Natural killer cell treated with Interleukin-12 subunit alpha and Interleukin-12 subunit beta and Interleukin-15 and Interleukin-18, amount 100 ng/mL, for 72 hours (primary cell): ENCODE measurements at places on chromosomes 2 and 18. TPM values are rescaled to one million over a fixed set of nuclear protein-coding genes. Genes with fewer than 3 reads are reported as not detected.

DNA sequence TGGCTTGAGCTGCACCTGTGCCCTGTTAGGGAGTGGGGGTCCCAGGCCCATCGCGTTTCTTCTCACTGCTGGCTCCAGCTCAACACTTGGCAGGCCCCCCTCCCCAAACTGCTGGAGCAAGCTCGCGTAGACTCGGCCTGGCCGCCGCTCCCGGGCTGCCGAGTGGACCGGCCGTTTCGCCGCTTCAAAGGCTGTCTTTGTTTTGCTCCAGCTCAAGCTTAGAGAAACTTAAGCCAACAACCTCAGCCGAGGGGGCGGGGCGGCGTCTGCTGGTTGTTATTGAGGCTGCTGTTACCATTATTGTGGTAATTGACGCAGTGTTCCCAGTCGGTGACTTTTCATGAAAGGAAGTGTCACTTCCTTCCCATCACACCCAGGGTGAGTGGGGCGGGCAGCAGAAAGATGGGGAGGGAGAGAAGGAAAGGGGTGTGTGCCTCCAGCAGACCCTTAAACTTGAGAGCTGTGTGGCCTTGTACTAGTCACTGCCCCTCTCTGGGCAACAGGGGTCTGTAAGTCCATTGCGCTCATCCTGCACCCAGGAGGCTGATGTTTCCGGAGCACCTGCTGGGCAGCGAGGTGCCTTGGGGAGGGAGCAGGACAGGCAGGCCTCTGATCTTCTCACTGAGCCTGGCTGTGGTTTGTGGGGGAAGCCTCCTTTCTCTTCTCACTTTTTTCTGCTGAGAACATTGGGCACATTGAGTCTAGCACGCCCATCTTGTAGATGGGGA, 2.1 kb downstream of the ARID5A start:
- DNase-seq: peak; percentile 89

GRCh38 chr2:121333231-121333630, 48.2 kb upstream of the TFCP2L1 start:
- DNase-seq: no peak

GRCh38 chr2:122627388-122627787, 871.9 kb downstream of the TSN start:
- DNase-seq: no peak

GRCh38 chr2:220277445-220277975, 650.1 kb downstream of the SLC4A3 start:
- DNase-seq: no peak

- no peak for DNase-seq
These were observed 203.5 kb downstream of the SEPTIN10 start for GRCh38 chr2:109410039-109410815.

DNA sequence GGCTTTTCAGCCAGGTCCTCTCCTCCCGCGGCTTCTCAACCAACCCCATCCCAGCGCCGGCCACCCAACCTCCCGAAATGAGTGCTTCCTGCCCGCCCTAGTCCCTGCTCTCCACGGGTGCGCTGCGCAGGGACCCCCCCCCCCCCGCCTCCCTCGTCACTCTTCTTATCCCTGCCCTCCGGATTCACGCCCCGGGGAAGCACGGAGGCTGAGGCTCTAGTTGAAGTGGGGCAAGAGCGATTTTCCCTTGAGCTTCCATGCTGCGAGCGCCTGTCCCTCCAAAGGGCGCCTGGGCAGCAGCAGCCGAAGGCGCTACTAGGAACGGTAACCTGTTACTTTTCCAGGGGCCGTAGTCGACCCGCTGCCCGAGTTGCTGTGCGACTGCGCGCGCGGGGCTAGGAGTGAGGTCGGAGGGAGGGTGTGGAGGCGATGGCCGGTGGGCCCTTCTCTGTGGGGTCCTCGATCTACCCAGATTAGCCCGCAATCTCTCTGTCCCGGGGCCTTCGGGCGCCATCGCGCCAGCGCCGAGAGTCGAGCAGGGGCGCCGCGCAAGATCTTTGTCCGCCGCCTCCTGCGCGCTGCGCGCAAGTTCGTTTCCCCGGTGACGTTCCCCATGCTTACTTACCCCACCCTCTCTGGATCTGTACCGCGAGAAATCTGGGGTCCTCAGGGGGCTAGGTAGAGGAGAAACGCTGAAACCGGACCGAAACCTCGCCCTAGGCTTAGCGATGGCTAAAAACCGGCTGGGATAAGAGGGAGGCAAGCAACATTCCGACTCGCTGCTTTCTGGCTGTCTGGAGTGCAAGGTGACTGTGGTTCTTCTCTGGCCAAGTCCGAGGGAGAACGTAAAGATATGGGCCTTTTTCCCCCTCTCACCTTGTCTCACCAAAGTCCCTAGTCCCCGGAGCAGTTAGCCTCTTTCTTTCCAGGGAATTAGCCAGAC, 677 bp downstream of the GAD1 start:
- DNase-seq: no peak

DNA sequence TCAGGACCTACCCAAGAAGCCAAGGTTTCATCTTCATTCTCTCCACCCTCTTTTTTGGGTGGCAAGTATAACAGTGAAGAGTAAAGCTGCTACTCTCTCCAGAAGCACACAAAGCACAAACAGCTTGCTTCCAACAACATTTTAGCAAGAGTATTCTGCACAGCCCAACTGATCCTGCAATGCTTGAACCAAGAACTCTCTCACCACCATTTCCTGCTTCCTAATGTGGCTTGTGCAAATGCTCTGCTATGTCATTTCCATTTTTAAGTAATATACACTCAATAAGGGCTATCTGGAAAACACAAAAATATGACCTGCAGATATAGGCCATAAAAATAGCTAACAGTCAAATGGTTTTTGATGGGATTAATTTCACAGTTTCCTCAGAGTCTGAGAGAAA, 24.1 kb upstream of the IHH start:
- no peak for DNase-seq

DNA sequence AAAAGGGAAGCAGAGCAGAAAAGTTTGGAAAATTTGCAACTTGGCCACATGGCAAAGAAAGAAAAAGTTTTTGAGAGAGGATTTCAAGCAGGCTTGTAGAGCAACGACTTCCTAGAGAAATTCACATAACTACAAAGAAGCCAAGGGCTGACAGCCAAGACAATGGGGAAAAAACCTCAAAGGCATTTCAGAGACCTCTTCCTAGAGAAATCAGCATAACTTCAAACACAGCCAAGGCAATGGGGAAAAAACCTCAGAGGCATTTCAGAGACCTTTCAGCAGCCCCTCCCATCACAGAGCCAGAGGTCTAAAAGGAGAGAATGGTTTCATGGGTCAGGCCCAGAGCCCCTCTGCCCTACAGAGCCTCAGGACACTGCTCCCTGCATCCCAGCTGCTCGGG, 7.2 kb downstream of the ADI1 start:
- no peak for DNase-seq

DNA sequence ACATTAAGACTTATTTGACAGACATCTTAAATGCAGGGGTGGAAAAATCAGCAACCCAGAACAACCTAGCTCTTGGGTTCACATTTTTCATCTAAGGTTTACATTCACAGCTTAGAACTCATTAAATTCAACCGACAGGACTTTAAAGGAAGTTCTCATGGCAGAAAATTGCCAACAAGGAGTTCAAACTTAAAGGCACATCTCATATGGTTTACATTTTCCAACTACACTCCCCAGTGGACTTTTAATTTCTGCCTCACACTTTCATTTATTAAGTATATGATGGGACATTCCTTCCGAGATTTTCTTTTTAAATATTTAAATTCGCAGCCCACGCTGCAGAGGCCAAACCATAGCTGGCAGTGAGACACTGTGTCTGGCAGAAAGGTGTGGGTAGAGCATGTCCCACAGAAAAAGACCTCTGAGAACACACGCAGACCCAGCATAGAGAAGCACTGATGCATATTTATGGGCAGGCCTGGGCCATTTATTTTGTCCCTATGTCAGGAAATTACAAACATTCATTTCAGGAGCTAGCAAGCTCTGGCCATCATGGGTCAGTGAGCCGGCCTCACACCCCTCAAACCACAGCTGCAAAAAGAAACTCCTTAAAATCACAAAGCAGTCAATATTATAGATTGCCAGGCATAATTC, 46.3 kb downstream of the STK39 start:
- DNase-seq: no peak

- no peak for DNase-seq
These were observed 510.4 kb upstream of the CNTNAP5 start for GRCh38 chr2:123514613-123515207.

DNA sequence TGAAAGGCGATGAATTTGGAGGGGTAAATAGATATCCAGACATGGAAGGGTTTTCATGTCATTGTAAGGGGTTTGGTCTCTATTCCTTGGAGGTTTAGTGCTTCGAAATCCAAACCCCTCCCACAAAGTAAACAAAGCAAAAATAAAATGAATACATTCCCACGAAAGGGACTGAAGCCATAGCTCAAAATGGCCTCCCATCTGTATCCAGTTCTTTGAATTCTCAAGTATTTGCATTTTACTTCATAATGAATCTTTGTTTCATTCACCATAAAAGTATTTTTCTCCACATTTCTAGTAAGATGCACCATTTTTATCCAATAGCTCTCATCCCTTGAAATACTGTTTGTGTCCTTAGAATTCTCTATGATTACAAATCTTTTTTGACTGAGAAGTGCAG, 103.2 kb upstream of the DTNA start:
- DNase-seq: no peak

GRCh38 chr2:48248251-48248933, 281.6 kb upstream of the STON1 start:
- no peak for DNase-seq

DNA sequence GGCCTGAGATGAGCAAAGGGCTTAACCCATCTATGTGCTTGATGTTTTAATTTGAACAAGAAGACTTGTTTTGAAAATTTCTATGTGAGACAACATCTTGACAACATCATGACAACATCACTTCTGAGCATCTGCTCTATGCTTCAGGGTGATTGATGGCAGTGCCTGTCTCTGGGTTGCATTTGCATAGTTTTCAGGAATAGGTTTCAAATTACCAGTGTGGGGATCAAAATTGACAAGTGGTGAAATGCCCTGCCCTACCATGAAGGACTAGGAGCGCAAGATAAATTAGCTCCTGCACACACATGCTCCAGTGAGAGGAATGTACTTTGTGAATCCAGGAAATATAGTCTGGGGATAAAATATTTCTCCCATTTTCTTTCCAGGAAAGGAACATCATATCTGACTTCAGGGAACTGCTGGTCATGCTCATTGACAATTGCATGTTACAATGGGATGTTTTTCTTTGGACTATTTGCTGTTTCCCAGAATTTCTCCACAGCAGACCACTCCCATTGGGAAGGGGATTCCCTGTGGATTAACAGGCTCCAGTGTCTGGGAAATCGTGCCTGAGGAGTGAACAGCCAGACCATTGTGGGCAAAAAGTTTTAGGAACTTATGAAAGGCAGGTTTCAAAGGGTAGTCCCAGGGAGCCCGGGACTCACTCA, 45.3 kb upstream of the IL1R2 start:
- DNase-seq: no peak

- DNase-seq: no peak
These were observed 293.2 kb upstream of the EPAS1 start for GRCh38 chr2:46003903-46004473.

GRCh38 chr2:161045726-161046125, 114.5 kb upstream of the TANK start:
- no peak for DNase-seq

GRCh38 chr2:8554296-8554806, 127.5 kb upstream of the ID2 start:
- DNase-seq: no peak

GRCh38 chr18:46332921-46333341, 228.7 kb downstream of the HAUS1 start:
- DNase-seq: peak; percentile 78

GRCh38 chr2:132439703-132440398, 23.2 kb downstream of the GPR39 start:
- DNase-seq: no peak

GRCh38 chr2:103174711-103175110, 412.9 kb downstream of the TMEM182 start:
- no peak for DNase-seq

- DNase-seq: no peak
These were observed 110.7 kb downstream of the NFATC1 start for GRCh38 chr18:79506191-79507075.

DNA sequence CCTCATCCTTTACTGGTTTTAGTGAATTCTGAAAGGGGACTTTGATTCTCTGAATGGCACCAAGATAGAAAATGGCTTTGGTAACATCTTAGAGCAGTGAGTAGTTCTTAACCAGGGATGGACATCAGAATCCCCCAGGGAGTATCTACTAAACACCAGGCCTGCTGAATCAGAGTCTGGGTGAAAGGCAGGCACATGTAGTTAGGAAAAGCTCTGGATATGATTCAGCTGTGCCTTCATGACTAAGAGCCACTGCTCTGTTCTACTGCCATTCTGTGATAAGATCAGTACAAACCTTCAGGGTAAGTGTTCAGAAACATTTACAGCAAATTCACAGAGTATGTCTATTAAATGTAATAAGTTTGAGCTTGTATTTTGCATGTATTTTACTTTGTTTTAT, 46.2 kb upstream of the B3GNT2 start:
- DNase-seq: no peak

DNA sequence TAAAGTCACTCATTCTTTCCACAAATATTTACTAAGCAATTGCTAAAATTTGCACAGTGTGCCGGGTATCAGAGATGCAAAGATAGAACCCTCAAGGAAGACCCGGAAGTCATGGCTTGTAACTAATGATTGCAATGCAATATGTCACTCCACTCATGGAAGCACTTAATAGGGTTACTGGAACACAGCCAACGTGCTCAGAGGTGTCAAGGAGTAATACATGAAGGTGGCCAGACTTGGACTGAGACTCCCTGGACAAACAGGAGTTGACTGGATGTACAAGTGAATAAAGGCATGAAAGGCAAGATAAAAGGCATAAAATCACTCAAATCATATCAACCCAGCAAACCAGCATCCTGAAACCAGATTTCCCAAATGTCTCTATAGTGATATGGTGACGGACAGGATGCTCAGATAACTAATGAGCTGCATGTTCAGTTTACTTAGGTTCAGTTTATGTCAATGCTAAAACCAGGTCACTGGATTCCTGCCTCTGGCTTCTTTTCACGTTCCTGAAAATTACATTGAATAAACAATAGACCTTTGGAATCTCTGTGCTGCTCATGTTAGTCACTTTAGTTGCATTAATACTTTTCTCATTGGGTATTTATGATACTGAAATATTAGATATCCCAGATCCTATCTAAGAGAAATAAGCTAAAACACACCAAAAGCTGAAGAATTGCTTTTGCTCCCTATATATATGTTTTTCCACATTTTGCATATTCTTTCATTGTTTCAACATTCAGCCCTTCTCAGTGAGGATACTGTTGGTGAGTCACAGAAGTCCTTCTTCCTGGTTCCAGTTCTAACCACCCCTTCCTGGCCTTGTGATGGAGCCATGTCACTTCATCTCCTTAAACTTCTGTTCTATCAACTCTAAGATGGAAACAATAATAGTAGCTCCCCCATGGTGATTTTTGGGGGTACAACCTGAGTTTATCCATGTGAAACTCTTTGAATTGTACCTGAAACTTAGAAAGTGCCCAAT, 688.9 kb upstream of the ID2 start:
- no peak for DNase-seq

SLC9A4 gene
- total RNA-seq: 0.14 TPM

C1GALT1C1L gene
- not detected for total RNA-seq

ELOA2 gene
- total RNA-seq: not detected

UGT1A5 gene
- total RNA-seq: not detected

OTOF gene
- total RNA-seq: 0.57 TPM

BCL2L11 gene
- total RNA-seq: 19.2 TPM

RNF152 gene
- total RNA-seq: 0.95 TPM

CDH19 gene
- not detected for total RNA-seq

DAW1 gene
- total RNA-seq: not detected

HOXD13 gene
- not detected for total RNA-seq

B4GALT6 gene
- total RNA-seq: 2.3 TPM

ARHGEF4 gene
- not detected for total RNA-seq

ALLC gene
- not detected for total RNA-seq

PPM1G gene
- 110 TPM for total RNA-seq

SP140L gene
- 54.0 TPM for total RNA-seq

PHLPP1 gene
- total RNA-seq: 12.7 TPM

ZSWIM2 gene
- not detected for total RNA-seq
